Suppressor macrophage (primary cell): ENCODE measurements at places on chromosomes 3 and 15.
A peak's percentile ranks its signal among the peaks of the same experiment; 100 is the strongest.

DNA sequence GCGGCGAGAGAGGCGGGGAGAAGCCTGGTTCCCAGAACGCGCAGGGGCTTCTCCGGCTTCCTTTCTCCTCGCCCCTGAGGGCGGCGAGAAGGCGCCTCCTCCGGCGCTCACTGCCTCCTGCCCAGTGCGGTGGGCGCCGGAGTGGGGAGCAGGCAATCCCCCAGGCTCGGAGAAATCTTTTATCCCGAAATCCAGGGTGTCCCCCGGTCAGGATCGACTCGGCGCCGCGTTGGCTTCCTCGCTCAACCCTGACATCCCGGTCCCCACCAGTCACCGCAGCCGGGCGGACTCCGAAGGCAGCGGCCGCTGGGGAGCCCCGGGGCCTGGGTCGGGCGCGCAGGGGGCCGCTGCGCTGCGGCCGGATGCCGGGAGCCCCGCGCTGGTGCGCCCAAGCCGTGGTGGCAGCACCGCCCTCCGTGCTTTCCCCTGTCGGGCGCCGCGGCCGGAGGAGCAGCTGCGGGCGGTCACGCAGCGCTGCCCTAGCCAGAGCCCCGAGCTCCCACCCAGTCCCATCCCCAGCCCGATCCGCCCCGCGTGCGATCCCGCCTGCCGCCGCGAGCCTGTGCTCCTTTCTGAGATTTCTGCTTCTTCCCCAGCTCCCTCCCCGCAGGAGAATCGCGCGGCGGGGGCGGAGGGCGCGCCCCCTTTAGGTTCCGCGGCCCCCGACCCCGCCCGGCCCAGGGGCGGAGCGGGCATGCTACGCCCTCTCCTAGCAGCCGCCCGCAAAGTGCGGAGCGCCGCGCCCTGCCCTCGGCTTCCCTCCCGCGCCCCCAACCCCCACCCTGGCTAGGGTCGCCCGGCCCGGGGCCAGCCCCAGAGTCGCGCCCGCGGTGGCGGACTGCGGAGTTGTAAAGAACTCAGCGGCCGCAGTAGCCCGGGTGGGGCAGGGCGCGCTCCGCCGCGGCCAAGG lies 683 bp upstream of the CACNA2D3 start:
- no peak for DNase-seq

GRCh38 chr3:30621576-30621975 lies 15.2 kb downstream of the TGFBR2 start:
- no peak for DNase-seq

- DNase-seq = peak; percentile 45
These were observed 605 bp downstream of the DCUN1D1 start for GRCh38 chr3:182979674-182980191.

GRCh38 chr3:71366988-71367604 lies 216.4 kb downstream of the FOXP1 start:
- no peak for DNase-seq

DNA sequence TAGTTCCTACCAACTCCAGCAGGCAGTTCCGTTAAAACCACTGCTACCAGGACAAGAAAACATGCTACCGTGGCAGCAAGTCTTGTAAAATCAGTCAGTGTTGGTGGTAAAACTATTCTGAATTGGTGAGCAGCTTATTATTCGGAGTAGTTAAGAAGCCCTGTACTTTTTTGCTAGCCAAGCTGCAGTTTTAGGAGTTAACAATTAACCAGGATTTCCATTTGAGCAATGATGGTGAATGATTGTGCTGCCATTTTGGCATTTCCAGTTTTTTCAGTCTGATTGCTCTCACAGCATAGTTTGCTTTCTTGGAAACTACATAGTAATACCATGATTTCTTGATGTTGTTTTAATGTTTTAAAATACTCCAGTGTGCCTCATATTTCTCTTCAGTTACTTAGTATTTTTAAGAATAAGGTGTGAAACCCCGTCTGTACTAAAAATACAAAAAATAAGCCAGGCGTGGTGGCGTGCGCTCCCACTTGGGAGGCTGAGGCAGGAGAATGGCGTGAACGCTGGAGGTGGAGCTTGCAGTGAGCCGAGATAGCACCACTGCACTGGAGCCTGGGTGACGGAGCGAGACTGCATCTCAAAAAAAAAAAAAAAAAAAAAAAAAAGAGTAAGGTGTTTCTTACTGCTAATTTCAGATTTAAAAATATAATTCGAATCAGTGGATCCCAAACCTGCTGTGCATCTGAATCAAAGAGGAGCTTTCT lies 43.8 kb upstream of the SCAANT1 start:
- no peak for DNase-seq

- DNase-seq = no peak
These were observed 285.6 kb downstream of the UACA start for GRCh38 chr15:70477750-70478250.

DNA sequence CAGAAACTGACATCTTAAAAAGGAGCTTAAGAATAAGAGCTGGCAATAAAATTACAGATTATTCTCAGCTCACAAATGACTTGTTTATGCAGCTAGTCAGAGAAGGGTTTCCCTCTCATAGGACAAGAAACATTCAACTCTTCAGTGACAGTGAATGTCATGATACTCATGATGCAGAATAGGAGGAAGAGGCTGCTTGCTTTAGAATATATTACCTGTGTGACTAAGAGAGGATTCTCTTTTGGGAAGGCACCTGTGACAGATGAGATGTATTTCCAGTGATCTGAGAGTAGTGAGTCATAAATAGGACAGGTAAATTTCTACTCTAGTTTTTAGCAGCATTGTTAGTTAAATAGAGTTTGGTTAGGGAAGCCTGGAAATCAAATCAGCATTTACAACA lies 39.9 kb downstream of the RASA2 start:
- no peak for DNase-seq

DNA sequence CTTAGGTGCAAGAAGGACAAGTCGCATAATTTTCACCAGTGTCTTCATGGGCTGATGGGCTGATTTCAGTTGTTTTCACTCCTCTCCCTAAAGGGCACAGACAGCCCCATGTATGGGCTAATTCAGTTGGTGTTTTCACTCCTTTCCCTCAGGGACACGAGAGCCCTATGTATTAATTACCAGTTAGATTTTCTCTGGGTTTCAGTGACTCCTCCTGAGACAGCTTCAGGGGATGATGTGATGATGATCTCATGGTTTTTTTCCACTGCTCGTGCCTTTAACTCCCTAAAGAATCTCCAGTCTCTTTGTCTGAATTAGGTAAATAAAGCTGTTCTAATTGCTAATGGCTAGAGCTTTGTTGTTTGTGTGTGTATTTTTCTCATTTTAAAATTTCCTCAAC lies 9.9 kb downstream of the RAMAC start:
- DNase-seq = no peak

GRCh38 chr15:59550530-59550929 lies 61.1 kb upstream of the GCNT3 start:
- DNase-seq = peak; percentile 82

GRCh38 chr3:46061108-46061720 lies 33.9 kb upstream of the XCR1 start:
- no peak for DNase-seq

DNA sequence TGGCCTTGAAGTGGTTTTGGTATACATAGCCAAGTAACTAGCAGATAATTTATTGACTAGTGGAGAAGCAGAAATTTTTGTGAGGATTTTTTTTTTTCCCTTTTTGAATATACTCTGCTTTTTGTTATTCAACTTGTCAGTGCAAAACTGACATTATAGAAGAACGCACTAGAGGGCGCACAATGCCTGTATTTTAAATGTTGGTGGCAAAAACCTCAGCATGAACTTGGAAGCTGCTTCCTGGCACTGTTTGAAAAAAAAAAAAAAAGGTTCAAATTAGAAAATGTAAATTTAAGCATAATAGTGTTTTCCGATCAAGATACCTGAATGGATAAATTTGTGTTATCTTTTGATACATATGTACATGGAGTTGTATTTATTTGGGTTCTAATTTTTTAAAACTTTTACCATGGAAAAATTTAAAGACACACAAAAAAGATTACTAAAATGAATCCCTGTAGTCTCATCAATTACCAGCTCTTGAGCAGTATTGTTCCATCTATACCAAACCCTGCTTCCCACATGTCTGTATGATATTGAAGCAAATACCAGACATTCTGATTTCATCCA lies 56.0 kb downstream of the SLC25A26 start:
- peak; percentile 61 for DNase-seq

- no peak for DNase-seq
These were observed 60.9 kb upstream of the DCBLD2 start for GRCh38 chr3:98962189-98962930.

DNA sequence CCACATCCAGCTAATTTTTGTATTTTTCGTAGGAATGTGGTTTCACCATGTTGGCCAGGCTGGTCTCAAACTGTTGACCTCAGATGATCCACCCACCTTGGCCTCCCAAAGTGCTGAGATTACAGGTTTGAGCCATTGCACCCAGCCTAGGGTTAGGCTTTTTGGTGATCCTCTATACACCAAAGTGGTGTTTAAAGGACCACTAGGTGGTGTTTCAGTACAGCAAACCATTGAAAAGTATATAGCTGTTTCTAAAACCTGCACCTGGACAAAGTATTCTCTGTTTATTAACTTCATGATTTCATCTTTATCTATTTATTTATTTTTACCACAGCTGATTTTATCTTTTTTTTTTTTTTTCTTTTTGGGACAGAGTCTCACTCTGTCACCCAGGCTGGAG lies 68.4 kb downstream of the MINDY2 start:
- DNase-seq = no peak

DNA sequence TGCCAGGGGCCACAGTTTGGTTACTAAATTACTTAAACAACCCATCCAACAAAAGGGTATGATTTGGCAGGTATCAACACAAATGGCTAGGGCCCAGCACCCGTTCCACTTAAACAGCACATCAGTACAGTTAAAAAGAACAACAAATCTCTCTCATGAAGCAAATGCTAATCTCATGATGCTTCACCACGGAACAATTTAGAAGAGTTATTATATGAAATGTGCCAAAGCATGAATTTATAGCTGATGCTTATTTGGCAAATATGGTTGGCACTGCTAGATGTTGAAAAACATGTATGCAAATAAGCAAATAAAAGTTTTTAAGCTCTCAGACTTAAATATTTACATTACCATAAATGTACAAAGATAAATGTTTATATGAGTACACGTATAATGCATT lies 2.3 kb downstream of the PEAK1 start:
- DNase-seq = no peak

DNA sequence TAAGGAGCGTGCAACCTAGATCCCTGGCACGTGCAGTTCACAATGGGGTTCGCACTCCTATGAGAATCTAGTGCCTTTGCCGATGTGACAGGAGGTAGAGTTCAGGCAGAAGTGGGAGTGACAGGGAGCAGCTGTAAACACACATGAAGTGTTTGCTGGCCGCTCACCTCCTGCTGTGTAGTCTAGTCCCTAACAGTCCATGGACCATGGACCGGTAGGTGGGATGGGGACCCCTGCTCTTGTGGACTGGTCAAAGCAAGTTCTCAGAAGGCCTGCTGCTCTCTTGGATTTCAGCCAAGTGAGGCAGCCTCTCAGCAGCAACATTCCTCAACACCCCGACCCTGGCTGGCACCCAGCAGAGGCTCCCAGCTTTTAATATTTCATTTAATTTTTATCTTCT lies 58.2 kb upstream of the SNRPA1 start:
- DNase-seq = no peak

DNA sequence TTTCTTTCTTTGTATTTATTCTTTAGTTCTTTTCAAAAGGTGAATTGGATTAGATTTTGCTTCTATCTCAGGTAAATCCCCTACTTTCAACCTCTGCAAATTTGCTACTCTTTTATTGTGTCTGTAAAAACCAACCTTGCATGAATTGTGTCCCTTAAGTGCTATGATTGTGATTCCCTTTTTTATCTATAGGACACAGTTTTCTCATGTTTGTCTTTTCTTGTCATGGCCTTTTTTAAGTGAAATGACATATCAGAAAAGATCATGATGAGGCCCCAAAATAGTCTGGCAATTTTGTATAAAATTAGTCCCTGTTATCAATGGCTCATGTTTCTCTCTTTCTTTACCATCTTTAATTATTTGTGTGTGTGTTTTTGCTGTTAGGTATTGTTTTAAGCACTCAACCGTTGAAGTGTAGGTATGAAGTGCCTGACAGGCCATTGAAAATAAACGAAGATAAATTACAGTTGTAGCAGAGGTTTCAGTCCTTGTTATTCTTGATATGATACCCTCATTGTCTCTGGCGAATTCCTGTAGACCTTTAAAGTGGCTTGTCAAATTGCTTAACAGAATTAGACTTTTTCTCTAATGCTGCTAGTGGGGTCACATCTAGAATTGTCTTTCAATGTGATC lies 184.3 kb downstream of the UBE2E2 start:
- no peak for DNase-seq

DNA sequence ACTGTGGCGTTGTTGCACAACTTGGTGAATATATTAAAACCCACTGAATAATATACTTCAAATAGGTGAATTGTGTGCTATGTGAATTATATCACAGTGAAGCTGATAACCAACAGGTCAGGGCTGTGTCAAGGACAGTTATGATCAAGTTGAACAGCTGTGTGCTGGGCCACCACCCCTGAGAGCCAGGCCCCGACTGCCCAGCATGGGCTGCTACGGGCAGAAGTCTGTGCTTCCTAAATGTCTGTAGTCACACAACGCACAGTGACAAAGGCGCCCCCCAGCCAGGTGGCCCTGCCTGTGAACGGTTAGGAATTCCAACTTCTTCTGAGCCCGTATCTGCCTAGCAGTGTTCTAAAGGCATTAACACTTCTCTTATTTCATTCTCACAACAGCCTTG lies 32.8 kb downstream of the TKT start:
- DNase-seq = no peak

DNA sequence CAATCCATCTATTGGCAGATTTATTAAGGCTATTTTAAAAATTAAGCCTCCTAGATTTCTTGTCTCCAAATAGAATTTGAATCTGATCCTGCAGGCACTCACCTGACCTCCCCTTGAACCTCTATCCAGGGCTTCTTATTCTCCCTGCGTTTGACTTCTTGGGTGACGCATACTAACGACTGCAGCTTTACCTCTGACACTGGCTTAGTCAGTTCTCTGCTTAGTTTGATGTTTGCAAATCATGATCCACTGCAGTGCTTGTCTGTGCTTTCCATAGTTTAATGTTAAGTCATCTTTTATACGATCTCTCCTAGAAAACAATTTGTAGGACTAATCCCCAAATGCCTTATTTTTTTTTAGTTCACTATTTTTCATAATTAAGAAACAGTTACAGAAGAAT lies 233.1 kb downstream of the ROBO1 start:
- DNase-seq = no peak
